ENCODE measurements at places on chromosomes 7 and 10.

DNA sequence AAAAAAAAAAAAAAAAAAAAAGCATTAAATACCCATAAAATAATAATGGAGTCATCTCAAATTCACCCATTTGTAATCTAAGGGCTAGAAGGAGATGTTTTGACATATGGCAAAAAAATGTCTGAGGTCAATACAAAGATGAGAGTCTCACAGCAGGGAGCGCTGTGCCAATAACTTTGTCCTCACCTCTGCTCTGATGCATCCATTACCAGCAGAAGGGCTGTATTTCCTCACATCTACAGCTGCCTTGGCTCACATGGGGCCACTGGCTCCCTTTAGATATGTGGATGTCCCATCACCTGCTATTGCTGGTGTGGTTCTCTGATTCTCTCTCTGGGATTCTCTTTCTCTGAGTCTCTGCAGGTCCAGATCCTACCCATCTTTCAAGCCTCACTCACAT is 90.3 kb upstream of the FAM133B start:
- peak; percentile 38 for DNase-seq

- DNase-seq, result peak; percentile 17
These were observed 8.4 kb downstream of the MLXIPL start for GRCh38 chr7:73615886-73616285.

- no peak for DNase-seq
These were observed 11.9 kb downstream of the COL13A1 start for GRCh38 chr10:69813632-69814031.

DNA sequence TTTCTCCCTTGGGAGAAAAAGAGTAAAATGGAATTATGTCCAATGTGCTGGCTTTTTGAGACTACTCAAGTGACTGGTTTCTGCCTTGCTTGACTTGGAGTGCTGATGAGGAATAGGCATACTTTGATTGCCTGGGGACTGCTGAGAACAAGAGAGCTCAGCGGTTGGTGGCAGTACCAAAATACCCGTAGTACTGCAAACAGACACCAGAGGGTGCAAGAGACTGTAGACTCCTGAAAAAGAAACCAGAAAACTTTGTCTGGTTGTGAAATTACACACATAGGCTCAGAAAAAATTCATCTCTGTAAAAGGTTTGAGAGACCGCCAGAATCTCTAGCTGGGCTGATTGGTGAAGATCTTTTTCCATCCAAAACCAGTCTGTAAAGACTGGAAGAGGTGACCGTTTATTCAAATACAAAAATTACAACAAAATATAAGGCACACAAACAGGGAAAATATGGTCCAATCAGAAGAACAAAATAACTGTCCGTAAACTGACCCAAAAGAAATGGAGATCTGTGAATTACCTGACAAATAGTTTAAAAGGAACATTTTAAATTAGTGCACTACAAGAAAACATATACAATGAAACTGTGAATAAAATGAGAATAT is 18.5 kb downstream of the BICC1 start:
- DNase-seq, result peak; percentile 71

DNA sequence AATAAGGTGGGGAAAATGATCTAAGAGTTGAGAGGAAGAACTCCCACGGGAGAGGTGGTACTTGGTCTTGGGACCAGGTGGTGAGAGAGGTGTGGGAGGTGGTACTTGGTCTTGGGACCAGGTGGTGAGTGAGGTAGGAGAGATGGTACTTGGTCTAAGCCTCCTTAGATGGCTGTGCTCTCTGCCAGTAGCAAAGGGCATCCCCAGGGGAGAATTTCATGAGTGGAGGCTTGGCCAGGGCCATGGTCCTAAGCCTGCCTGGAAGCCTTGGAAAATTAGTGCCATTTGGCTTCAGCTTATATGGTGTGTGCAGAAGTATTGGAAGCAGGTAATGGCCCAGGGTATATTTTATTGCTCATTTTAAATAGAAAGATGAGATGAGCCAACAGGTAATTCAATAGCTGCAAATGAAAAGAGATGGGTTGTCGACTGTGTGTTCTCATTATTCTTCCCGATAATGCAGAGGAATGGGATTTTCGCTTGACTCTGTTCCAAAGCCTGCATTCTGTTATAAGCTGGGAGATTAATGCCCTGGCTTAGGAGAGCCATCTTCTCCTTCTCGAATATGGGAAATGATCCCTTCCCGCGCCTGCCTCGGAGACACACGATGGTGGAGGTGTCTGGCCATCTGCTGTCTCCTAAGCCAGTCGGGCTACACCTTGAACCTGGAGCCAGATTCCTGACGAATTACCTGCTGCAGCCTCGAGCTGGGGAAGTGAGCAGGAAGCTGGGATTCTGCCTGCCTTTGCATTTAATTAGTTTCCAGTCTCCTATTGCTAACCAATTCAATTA is 287.8 kb downstream of the GALNT17 start:
- DNase-seq, result no peak

GRCh38 chr7:116952635-116953371 is 498 bp upstream of the ST7 start:
- DNase-seq, result peak; percentile 69

DNA sequence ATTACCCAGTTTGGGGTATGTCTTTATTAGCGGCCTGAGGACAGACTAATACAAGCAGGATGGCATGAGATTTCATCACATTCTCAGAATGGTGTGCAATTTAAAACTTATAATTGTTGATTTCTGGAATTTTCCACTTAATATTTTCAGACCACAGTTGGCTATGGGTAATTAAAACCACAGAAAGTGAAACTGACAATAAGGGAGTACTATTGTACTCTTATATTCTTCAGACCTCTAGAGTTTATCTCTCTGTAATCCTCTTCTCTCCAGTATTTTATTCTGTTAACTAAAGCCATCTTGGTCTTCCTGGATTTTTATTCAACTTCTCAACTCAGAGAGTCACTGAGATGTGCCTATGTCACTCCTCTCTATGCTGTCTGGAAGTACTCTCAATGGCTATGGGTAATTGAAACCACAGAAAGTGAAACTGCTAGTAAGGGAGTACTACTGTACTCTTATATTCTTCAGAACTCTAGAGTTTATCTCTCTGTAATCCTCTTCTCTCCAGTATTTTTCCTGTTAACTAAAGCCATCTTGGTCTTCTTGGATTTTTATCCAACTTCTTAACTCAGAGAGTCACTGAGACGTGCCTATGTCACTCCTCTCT is 118.3 kb downstream of the PPP1R17 start:
- DNase-seq, result no peak

DNA sequence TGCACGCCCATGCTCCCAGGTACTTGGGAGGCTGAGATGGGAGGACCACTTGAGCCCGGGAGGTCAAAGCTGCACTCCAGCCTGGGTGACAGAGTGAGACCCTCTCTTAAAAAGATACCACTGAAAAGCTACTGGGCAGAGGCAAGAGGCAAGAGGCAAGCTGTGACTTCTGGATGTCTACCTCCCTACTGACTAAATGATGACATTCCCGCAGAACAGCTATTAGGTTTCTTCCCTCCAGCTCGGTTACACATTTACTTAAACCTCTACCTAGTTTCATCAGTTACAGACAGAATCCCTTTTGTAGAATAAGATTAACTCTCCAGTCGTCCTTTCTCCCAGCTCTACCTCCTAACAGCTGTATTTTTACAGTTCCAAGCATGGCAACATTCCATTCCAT is 21.2 kb downstream of the RHEB start:
- no peak for DNase-seq

DNA sequence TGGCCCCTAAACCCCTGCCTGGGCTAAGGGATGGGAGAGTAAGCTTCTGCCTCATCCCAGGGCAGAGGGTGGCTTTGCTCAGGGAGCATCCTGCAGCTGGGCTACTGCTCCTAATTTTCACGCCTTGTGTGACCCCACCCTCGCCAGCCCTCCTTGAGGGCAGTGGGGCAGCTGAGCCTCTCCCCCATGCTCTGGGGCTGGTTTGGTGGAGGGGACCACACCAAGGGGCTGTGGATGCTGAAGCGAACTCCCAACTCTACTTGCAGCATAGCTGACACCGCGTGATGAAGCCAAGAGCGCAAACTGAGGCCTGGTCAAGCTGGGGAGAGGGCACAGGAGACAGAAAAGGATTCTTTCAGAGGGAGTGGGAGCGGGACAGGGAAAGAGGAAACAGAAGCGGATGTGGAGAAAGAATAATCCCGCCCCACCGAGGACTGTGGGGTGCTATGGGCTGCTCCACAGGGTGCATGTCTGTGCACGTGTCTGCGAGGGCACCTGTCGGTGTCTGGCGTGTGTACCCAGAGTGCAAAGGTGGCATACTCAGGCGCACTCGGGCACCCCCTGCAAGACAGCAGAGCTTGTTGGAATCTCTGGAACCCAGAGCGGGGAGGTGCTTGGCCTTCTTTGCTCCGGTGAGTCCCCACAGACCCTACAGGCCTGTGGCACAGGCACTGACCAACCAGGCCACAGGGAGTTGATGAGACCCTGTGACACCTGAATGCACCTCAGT is 19.4 kb upstream of the RASGEF1A start:
- no peak for DNase-seq

- DNase-seq, result no peak
These were observed 184.5 kb upstream of the SHH start for GRCh38 chr7:155996718-155997280.

- DNase-seq, result peak; percentile 85
These were observed 25.9 kb downstream of the DGKI start for GRCh38 chr7:137820677-137821420.

DNA sequence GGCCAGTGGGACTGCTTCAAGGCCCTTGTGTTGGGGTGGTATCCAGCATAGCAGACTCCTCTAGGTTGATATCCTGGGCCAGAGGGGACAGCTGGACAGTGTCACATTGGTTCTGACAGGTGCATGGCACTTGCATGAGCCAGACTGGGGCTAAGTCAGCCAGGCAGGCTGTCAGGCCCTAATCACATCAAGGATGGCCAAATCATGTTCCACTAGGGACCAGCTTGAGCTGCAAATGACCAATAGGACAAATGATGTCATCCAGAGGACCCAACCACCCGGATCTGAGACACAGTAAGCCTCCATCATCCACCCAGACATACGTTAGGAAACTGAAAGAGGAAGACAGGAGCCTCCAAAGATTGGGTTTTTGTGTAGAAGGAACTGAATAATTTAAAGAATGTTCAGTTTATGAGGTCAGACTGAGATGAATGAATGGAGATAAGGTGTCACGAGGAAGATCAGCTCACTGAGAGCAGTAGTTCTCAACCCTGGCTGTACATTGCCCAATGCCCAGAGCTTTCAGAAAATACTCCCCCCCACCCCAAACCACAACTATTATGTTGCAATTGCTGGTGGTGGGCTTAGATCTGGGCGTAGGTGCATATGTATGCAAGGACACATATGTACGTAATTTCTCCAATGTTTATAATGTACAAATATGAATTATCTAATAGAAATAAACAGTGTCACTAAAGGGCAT is 75.2 kb upstream of the INHBA start:
- DNase-seq, result peak; percentile 72

- no peak for DNase-seq
These were observed 567.7 kb upstream of the ZWINT start for GRCh38 chr10:56928714-56929113.

GRCh38 chr7:11188529-11189310 is 215.0 kb downstream of the PHF14 start:
- no peak for DNase-seq

- peak; percentile 65 for DNase-seq
These were observed 1.2 kb downstream of the FLNC start for GRCh38 chr7:128831178-128831993.

- peak; percentile 24 for DNase-seq
These were observed 37.6 kb downstream of the WBP1L start for GRCh38 chr10:102781090-102781920.

Measured in iris pigment epithelial cell (primary cell).